ENCODE measurements at places on chromosomes 5 and 9. TPM values are rescaled to one million over a fixed set of nuclear protein-coding genes. Genes with fewer than 3 reads are reported as not detected.

OBP2A gene
- not detected for total RNA-seq

LHFPL2 gene
- total RNA-seq, result 2.5 TPM

EFNA5 gene
- total RNA-seq, result 158 TPM

- no peak overlapping the region for H3K4me3 ChIP-seq
- H3K36me3 ChIP-seq, result no peaks in the 10 kb centered on the region
- DNase-seq, result no peak
- no peak overlapping the region for H3K27ac ChIP-seq
These were observed 33.4 kb downstream of the RXRA start for GRCh38 chr9:134359493-134360179.

- H3K27me3 ChIP-seq, result no peaks in the 10 kb centered on the region
- no peaks in the 10 kb centered on the region for H3K36me3 ChIP-seq
- no peak overlapping the region for H3K27ac ChIP-seq
- no peak overlapping the region for H3K4me3 ChIP-seq
These were observed 455.5 kb upstream of the RORB start for GRCh38 chr9:74041588-74041987.

DNA sequence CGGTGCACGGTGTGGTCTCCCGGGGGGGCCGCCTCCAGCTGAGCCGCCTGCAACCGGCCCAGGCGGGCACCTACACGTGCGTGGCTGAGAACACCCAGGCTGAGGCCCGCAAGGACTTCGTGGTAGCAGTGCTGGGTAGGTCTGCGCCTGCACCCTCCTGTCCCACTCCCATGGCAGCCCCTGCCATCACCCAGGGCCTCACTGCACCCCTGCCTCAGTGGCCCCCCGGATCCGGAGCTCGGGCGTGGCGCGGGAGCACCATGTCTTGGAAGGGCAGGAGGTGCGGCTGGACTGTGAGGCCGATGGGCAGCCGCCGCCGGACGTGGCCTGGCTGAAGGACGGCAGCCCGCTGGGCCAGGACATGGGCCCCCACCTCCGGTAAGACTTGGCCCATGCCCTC, 53.8 kb upstream of the ASS1 start:
- no peak for DNase-seq
- no peak overlapping the region for H3K4me3 ChIP-seq
- H3K36me3 ChIP-seq, result peaks cover 6% of the 10 kb centered on the region

DNA sequence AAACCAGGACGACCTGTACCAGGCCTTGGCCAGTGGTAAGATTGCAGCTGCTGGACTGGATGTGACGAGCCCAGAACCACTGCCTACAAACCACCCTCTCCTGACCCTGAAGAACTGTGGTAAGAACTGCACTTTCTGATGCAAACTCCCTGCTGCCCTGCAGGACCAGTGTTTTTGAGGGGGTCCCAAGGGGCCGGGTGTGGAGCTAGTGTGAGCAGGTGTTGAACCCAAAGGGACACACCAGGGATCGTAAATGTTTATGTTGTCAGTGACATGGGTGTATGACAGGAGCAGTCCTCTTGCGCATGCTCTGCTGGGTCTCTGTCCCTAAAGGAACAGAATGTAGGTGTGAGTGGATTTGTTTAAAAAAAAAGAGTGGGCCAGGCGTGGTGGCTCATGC, 9.5 kb downstream of the GRHPR start:
- H3K36me3 ChIP-seq, result no peaks in the 10 kb centered on the region
- H3K27ac ChIP-seq, result no peak overlapping the region
- H3K4me3 ChIP-seq, result no peak overlapping the region
- H3K4me1 ChIP-seq, result peaks cover 3% of the 10 kb centered on the region
- DNase-seq, result no peak
- peaks cover 2% of the 10 kb centered on the region for H3K27me3 ChIP-seq

DNA sequence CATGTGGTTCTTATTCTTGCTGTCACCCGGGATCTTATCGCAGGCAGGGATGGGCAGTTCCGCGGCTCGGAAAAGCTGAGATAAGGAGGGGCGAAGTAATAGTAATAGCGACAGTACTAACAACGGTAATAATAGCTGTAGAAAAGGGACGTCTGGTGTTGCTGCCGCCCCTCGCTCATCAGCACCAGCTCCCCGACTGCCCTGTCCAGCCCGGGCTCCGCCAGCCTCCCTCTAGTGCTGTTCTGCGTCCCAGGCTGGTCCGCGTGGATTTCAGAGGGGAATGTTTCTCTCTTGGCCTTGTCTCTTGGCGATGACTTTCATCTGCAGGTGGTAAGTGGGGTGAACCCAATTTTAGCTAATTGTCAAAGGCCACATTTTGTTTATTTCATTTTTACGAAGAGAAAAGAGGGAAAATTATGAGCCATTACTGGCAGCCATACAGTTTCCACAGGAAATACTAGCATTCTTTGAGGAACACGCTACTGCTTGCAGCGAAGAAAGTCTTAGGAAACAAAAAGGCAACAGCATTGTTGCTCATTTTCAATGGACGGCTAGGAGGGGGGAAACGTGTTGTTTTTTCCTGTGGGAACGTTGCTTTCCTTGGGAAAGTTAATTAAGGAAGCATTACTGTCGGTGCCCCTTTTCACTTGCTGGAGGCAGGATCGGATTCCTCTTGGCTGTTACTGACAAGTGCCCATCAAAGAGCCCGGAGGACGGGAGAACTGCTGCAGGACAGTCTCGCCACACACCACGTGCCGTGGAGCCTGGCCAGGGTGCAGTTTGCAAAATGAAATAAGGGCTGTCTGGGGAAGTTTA, 762 bp downstream of the SNCAIP start:
- peak; percentile 64 for DNase-seq
- peak overlapping the region; percentile 90 for H3K4me3 ChIP-seq
- H3K36me3 ChIP-seq, result no peaks in the 10 kb centered on the region
- peak overlapping the region; percentile 72 for H3K27ac ChIP-seq
- H3K27me3 ChIP-seq, result peaks cover 4% of the 10 kb centered on the region
- H3K4me1 ChIP-seq, result peaks cover 4% of the 10 kb centered on the region

DNA sequence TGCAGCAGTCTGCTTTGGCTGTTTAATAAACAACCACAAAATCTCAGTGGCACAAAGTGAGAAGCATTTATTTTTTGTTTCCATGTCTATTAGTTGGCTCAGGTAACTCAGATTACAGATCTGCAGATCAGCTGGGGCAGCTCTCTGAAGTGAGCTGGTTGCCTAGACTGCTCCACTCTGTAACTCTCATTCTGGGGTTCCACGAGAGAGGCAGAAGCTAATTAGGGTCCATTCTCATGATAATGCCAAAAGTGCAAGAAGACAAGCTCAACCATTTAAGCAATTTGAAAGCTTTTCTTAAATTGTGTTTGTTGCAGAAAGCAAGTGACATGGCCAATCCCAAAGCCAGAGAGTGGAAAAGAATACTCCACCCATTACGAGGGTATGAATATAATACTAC, 13.2 kb downstream of the MEIKIN start:
- H3K36me3 ChIP-seq, result peaks cover 9% of the 10 kb centered on the region
- H3K4me1 ChIP-seq, result no peaks in the 10 kb centered on the region
- no peak overlapping the region for H3K27ac ChIP-seq
- no peak for DNase-seq
- no peaks in the 10 kb centered on the region for H3K27me3 ChIP-seq
- H3K4me3 ChIP-seq, result no peak overlapping the region

DNA sequence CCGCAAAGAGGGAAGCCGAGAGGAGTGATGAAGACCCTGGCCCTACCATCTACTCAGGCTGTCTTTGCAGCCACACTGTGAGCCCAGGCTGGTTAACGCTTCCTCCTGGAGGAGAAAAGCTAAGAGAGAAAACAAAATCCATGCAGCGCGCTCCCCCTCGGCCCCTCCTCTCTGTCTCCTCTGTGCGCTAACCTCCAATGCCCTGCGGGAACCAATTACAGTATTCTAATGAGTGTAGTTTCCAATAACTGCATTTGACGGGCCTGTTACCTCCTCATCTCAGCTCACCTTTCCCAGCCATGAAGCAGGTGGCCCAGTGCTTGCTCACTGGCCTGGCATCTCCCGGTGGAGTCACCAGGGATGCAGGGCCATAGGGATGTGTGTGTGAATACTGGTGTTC, 565.5 kb downstream of the EBF1 start:
- DNase-seq, result peak; percentile 33
- peaks cover 5% of the 10 kb centered on the region for H3K4me1 ChIP-seq
- H3K36me3 ChIP-seq, result no peaks in the 10 kb centered on the region
- H3K27ac ChIP-seq, result no peak overlapping the region

DNA sequence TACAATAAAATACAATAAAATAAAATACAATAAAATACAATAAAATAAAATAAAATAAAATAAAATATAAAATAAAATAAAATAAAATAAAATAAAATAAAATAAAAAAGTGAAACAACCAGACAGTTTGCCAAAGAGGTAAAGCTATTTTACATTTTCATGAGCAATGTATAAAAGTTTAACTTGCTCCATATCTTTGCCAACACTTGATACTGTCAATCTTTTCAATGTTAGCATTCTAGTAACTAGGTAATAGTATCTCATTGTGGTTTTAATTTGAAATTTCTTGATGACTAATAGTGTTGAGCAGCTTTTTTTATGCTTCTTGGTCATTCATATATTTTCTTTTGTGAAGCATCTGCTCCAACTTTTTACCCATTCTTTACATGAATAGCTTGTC, 17.3 kb downstream of the TTC33 start:
- no peaks in the 10 kb centered on the region for H3K27me3 ChIP-seq
- no peak for DNase-seq
- H3K4me3 ChIP-seq, result no peak overlapping the region
- peaks cover 12% of the 10 kb centered on the region for H3K36me3 ChIP-seq

DNA sequence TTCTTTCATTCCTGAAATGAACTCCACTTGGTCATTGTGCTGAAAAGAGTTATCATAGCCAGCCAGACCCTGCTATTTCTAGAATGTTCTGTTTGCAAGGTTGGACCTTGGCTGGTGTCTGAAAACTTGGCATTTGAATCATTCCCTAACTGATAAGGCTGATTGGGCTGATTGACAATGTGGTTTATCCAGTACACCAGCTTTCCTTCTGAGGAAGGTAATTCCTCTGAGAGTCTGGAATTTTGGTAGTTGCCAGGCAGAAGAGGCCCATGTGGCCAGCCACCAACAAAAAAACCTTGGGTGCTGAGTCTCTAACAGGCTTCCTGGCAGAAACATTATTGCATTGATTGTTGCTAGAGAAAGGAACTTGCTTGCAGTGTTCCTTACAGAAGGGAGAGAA, 15.3 kb downstream of the SEC61B start:
- no peak overlapping the region for H3K4me3 ChIP-seq
- DNase-seq, result no peak
- no peaks in the 10 kb centered on the region for H3K4me1 ChIP-seq
- H3K27ac ChIP-seq, result no peak overlapping the region

DNA sequence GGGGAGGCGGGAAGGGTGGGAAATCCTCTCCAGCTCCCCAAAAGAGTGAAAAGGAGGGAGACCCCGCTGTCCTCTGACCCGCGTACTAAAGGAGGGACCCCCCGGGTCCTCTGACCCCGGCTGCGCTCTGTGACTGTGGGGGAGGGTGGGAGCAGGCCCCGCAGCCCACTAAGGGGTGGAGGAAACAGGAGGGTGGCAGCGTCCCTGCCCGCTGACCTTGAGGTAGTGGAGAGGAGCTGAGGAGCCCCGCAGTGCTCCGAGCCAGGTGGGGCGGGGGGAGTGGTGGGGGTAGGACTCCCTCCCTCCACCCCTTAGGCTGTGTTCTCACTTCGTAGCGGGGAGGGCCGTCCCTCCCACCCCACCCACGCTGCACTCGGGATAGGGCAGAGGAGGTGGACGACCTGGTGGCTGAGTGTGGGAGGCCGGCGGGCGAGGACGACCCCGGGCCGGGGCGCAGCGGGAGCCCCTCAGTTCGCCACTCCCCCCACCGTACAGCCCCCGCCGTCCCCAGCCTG, 449 bp upstream of the ADCY2 start:
- peak; percentile 34 for DNase-seq
- peak overlapping the region; percentile 52 for H3K4me3 ChIP-seq
- peaks cover 8% of the 10 kb centered on the region for H3K27me3 ChIP-seq
- no peak overlapping the region for H3K27ac ChIP-seq
- no peaks in the 10 kb centered on the region for H3K36me3 ChIP-seq
- H3K4me1 ChIP-seq, result peaks cover 15% of the 10 kb centered on the region

DNA sequence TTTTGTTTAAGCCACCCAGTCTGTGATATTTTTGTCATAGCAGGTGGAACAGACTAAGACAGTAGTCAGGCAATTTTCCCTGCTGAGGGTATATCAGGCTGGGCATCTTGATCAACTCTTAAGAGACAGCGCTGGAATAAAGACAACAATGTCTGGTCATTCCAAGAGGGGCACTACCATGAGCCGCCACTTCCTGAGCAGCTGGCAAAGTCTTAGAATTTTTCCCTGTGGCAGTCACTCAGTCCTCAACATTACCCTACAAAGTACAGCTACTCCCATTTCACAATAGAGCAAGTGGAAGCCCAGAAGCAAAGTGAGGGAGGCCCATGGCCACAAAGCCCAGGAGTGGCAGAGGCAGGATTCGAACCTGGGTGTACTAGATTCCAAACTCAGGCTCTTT, 74.8 kb downstream of the SH3PXD2B start:
- no peak overlapping the region for H3K27ac ChIP-seq
- no peak for DNase-seq
- no peaks in the 10 kb centered on the region for H3K4me1 ChIP-seq
- no peak overlapping the region for H3K4me3 ChIP-seq
- H3K27me3 ChIP-seq, result peaks cover 4% of the 10 kb centered on the region
- H3K36me3 ChIP-seq, result no peaks in the 10 kb centered on the region

DNA sequence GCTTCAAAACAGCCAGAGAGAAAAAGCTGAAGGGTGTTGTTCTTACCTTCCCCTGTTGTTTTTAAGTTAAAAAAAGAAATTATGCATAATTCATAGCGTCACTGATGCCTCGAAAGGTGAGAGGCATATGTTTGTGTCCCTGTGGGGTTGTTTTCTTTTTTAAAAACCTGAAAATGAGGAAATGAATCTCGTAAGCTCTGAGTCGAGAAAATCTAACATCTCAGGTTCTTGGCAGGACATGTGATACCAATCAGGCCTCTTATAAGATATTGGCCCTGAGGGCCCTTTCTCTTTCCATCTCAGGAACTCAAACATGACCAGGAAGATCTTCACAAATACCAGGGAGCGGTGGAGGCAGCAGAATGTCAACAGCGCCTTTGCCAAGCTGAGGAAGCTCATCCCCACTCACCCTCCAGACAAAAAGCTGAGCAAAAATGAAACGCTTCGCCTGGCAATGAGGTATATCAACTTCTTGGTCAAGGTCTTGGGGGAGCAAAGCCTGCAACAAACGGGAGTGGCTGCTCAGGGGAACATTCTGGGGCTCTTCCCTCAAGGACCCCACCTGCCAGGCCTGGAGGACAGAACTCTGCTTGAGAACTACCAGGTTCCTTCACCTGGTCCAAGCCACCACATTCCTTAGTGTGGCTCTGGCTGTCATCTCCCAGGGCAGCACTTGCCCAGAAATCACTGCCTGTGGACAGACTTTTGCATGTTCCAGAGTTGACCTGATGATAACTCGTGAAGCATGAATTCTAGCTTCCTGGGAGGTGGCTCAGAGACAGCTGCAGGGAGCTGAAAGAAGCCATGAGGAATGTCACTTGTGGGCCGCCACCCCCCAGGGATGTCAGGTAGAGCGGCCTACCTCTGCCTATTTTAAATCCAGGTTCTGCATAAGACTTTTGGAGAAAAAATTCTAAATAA, at the start of gene TAL2:
Gene TAL2, plus strand, starts transcription at position 274 of the 921 bp plus-strand sequence. Its CDS starts 40 bp downstream, at position 314.
- no peak for DNase-seq
- no peak within 1 kb of the TSS for H3K27ac ChIP-seq
- no peaks in the 10 kb centered on the region for H3K36me3 ChIP-seq
- H3K4me1 ChIP-seq, result no peaks in the 10 kb centered on the region
